ENCODE measurements at places on chromosomes 7 and 10.

GRCh38 chr7:54704851-54705250, 54.2 kb downstream of the SEC61G start:
- DNase-seq: no peak

GRCh38 chr7:99402854-99403253, 5.5 kb downstream of the PDAP1 start:
- no peak for DNase-seq

- DNase-seq: no peak
These were observed 86.1 kb downstream of the VOPP1 start for GRCh38 chr7:55486192-55486590.

DNA sequence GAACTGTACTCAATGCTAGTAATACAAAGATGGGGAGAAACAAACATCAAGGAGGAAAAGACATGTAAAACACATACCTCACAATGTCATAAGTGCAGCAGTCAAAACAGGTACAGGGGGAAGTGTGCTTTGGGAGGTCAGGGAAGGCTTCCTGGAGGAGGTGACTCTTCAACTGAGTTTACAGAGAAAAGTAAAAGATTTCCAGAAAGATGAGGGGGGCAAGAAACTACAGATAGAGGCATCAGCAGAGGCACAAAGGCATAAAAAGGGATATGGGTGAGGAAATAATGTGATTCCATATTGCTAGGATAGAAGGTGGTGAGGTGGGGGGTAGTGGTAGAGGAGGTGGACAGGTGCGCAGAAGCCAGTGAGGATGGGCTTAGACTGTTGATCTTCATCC, 95.0 kb downstream of the LSM5 start:
- no peak for DNase-seq

DNA sequence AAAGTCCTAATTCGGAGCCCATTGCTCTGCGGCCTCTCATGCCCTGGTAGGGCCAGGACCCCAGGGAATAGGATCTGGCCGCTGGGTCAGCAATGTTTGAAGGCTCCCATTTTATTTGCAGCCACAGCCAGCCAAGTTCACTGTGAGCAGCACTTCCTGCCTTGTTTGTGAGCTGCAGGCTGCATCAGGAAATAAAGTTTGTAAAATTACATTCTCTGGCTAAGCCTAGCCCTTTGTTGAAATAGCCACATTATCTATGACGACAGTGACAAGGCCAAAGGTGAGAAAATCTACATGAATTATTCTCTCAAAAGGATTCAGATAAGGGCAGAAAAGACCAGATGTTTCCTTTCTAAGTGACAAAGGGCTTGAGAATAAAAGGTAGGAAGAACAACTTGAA, 23.7 kb upstream of the ITGB1 start:
- DNase-seq: no peak

DNA sequence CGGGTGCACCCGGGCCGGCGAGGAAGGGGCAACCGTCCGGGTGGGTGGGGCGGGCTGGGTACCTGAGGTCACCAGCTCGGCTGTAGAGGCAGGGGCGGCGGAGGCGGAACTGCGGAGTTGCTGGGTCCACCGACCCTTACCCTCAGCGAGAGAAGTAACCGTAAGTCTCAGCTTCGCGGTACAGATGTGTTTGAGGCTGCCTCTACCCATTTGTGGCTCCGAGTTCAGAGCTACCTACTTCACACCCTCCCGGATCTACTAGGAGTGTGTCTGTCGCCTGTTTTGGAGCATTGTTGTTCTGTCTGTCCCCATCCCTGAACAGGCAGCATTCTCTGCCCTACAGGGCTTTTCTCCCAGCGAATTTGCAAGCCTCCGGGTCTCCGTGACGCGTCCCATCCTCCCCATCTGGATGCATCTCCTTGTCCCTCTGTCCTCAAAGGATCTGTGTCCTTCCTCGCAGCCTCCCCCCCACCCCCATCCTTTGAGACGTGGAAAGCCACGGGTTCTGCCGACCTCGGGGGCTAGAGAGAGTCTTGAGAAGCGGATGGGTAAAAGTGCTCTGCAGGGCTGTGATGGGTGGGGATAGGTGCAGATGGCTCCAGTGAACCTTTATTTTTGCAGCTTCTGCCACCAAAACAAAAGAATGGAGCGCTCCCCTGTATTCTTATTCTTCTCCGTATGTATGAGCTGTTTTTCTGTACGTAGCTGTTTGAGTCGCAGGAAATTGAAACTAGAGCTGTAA, 757 bp downstream of the ANKIB1 start:
- peak; percentile 21 for DNase-seq

GRCh38 chr7:19567011-19567410, 141.8 kb downstream of the POLR1F start:
- DNase-seq: no peak

DNA sequence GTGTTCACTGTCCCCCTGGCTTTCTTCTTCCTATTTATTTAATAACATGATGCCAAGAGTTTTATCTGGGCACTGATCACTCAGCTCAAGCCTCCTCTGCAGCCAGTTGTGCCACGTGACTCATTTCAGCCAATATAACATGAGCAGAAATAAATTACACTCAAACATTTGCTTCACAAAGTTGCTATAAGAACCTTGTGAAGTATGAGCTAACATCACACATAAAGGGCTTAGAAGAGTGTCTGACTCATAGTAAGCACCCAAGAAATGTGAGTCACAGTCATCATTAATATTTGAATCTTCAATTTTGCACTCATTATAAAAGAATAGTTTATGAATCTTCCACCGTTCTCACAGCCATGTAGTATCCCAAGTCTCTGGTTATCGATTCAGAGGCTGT, 414.6 kb upstream of the NPVF start:
- no peak for DNase-seq

DNA sequence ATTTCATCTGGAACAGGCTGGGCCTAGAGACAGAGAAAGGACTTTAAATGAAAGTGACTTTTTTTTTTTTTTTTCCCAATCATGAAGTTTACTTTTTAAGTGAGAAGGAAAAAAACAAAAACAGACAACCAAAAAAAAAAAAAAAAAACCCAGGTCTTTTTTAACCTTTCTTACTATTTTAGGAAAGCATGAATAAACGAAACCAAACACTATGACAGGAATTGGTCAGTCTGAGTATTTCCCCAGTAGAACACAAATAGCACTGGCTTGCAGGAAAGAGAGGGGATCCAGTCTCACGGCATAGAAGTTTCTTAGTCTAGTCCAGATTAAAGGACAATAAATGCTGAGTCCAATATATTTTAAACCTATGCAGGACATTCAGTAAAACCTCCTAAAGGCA, 180.5 kb upstream of the CCDC6 start:
- DNase-seq: no peak

DNA sequence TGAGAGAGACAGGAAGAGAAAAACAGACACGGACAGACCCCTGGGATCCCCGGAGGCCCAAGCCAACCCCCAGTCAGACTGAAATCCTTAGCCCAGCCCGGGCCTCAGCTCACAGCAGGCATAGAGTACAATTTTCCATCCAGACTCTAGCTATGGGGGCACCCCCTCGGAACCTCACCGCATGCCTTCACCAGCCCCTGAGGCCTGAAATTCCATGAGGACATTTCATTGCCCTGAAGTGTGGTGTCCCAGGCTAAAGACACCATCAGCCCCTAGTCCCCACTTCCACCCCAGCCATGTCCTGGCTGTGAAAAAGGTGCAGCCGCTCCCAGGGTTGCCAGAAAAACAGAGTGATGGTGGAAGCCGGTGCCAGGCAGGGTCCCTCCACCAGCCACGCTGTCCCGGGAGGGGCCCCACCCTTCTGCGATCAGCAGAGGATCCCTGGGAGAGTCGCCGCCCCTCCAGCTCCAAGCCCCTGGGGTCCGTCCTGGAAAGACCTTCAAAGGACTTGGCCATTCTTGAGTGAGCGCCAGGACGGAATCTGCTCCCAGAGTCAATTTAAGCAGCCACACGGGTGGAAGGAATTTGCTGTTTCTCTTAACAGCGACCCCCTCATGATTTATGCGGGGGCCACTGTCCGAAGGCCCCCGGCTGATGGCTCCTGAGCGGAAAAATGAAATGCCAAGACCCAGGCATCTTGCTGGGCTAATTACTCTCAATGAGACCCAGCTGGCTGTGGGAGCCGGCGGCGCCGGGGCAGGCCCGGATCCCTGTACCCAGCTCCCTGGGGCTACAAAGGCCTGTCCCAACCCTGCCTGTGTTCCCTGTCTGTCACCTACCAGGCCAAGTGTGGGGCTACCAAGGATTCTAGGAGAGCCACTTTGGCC, 23.2 kb downstream of the MYL10 start:
- DNase-seq: no peak

- DNase-seq: no peak
These were observed 70.6 kb downstream of the CNNM2 start for GRCh38 chr10:102988404-102989314.

DNA sequence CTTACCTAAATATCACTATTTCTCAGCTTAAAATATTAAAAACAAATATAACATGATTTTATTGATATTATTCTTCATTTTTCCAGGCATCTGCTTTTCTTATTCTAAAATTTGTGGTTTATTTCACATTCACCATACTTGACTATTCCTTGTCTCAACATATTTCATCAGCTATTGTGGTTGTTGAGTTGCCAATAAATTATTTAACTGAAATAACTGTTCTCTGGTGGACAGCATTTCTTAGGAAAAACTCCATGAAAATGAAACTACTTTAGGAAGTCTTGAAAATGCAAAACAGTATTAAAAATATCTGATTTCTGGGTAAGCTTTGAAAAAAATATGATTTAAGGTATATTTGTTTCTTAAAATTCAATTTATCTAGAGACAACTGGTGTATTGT, 122.9 kb upstream of the SEMA3A start:
- no peak for DNase-seq

- DNase-seq: peak; percentile 28
These were observed 47.9 kb downstream of the MKI67 start for GRCh38 chr10:128078136-128078969.

- DNase-seq: no peak
These were observed 105.5 kb downstream of the ACTR3B start for GRCh38 chr7:152865011-152865410.
